ENCODE measurements at places on chromosomes 7 and 10.

DNA sequence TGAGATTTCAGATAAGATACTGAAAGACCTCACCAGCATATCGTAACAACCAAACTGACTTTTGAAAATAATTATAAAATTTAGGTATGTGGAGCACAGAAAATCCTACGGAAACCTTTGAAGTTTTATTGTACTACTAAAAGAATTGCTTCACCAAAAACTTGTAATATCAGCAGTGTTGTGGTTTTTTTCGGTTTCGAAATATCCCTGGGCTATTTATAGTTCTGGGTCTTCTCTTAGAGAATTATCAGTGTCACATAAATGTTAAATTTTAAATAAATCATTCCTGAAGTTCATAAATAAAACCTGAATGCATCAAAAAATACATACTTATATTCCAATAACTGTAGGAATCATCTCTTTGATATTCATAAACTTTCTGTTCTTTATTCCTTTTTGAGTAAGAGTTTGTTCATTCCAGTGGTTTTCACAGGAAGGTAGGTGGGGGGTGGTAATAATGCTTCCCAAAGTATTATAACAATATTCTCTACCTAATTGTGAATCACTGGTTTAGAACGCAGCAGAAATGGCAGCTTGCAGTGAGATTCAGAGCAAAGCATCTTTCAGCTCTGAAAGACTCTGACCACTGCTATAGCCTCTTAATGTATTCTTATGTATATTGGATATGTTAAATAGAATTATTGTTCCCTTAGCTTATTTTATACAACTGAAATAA, 60.2 kb downstream of the ZNF277 start:
- H3K4me1 ChIP-seq, result no peaks in the 10 kb centered on the region
- no peaks in the 10 kb centered on the region for H3K36me3 ChIP-seq
- H3K27me3 ChIP-seq, result no peaks in the 10 kb centered on the region
- no peak for DNase-seq
- H3K27ac ChIP-seq, result no peak overlapping the region

- H3K27ac ChIP-seq, result peak overlapping the region; percentile 66
- H3K27me3 ChIP-seq, result peaks cover 7% of the 10 kb centered on the region
- H3K4me1 ChIP-seq, result peaks cover 86% of the 10 kb centered on the region
- DNase-seq, result no peak
Observed at GRCh38 chr10:69662173-69662877, 32.3 kb downstream of the FAM241B start.

DNA sequence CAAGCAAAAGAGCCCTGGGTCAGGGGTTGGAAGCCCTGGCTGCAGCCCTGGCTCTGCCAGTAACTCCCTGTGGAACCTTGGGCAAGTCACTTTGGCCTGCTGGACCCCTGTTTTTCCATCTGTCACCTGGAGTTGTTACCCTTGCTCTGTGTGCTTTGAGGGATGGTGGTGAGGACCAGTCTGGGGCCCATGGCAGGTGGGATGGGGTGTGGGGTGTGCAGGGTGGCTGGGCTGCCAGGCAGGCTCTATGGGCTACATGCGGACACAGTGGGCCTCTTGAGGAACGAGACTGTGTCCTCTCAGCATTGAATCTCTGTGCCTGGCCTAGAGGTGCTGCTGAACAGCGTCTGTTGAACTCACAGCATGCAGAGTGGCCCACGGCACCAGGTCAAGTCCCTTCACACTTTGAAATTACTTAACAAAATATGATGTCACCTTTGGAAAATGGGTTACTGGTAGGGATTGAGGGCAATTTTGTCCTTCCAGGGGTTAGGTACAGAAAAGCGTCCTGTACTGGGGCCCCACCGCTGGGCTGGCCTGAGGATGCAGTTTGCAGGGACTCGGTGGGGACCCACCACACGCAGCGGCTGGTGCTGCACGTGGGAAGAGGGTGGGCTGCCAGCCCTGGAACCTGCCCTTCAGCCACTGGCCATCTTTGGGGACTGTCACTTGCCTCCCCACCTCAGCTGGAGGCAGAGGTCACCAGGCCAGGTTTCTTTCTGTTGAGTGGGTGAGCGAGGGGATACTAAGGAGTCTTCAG, 45.3 kb downstream of the PRF1 start:
- DNase-seq, result no peak
- peaks cover 60% of the 10 kb centered on the region for H3K4me1 ChIP-seq
- H3K36me3 ChIP-seq, result peaks cover 16% of the 10 kb centered on the region
- no peak overlapping the region for H3K4me3 ChIP-seq

DNA sequence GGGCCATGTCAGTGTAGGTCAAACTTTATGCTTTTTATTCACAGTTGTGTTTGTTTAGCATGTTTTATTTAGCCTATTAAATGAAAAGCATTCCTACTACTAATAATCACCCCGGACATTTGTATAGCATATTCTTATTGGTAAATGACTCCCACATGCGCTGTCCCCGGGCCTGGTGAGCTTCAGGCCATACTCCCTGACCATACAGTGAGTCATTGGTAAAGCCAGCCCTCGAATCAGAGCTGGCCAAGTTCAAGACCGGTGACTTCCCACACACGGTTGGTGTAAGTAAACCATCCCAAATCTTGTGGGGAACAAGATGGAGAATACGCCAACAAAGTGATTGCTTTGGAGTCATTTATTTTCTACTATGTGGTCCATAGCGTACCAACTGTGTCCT, 238.7 kb upstream of the TCF7L2 start:
- DNase-seq, result no peak
- H3K27me3 ChIP-seq, result peaks cover 4% of the 10 kb centered on the region
- peaks cover 12% of the 10 kb centered on the region for H3K4me1 ChIP-seq
- no peak overlapping the region for H3K4me3 ChIP-seq
- H3K27ac ChIP-seq, result no peak overlapping the region
- peaks cover 7% of the 10 kb centered on the region for H3K36me3 ChIP-seq

DNA sequence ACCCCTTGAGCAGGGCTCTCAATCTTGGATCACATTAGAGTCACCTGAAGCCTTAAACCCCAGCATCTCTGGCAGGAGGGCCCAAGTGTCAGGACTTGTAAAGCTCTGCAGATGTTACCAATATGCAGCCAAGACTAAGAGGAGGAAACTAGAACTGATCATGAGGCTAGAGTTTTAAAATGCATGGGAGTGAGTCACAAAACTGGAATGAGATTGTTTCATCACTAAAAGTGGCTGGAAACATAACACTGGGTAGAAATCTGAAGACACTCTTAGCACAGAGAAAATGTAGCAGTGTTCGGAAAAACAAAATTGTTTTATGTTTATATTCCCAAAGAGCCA, 63.3 kb upstream of the GHITM start:
- no peaks in the 10 kb centered on the region for H3K27me3 ChIP-seq
- no peak overlapping the region for H3K27ac ChIP-seq
- H3K36me3 ChIP-seq, result no peaks in the 10 kb centered on the region
- no peaks in the 10 kb centered on the region for H3K4me1 ChIP-seq
- no peak for DNase-seq
- no peak overlapping the region for H3K4me3 ChIP-seq

DNA sequence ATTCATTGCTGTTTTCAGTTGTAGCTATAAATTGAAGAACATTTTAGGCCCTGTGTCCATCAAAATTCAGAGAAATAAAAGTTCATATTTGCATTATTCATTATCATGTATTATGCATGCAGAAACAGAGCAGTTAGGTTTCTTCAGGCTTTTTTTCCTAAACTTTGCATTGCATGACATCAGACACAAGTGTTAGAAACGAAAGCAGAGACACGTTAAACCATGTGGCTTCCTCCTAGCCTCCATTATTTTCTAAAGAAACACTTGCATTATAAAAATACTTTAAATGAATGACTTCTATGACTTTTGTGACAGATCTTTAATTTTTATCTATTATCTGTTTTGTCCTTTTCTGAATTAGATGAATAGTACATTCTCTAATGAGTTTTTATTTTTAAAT, 8.8 kb upstream of the EBLN1 start:
- H3K27ac ChIP-seq, result no peak overlapping the region
- no peaks in the 10 kb centered on the region for H3K36me3 ChIP-seq
- H3K4me1 ChIP-seq, result peaks cover 10% of the 10 kb centered on the region
- DNase-seq, result no peak

- peaks cover 9% of the 10 kb centered on the region for H3K4me1 ChIP-seq
- peaks cover 4% of the 10 kb centered on the region for H3K27me3 ChIP-seq
- H3K4me3 ChIP-seq, result no peak overlapping the region
- DNase-seq, result no peak
- no peak overlapping the region for H3K27ac ChIP-seq
- peaks cover 67% of the 10 kb centered on the region for H3K36me3 ChIP-seq
Observed at GRCh38 chr10:130180416-130180815, 44.2 kb downstream of the GLRX3 start.

GRCh38 chr7:128904381-128905197, 5.9 kb downstream of the KCP start:
- H3K36me3 ChIP-seq, result peaks cover 60% of the 10 kb centered on the region
- H3K4me1 ChIP-seq, result peaks cover 20% of the 10 kb centered on the region
- no peaks in the 10 kb centered on the region for H3K27me3 ChIP-seq
- DNase-seq, result no peak
- no peak overlapping the region for H3K27ac ChIP-seq

GRCh38 chr7:74002474-74003017, 25.4 kb upstream of the ELN start:
- no peaks in the 10 kb centered on the region for H3K36me3 ChIP-seq
- H3K4me3 ChIP-seq, result no peak overlapping the region
- H3K27me3 ChIP-seq, result peaks cover 24% of the 10 kb centered on the region
- H3K4me1 ChIP-seq, result peaks cover 27% of the 10 kb centered on the region
- H3K27ac ChIP-seq, result no peak overlapping the region

DNA sequence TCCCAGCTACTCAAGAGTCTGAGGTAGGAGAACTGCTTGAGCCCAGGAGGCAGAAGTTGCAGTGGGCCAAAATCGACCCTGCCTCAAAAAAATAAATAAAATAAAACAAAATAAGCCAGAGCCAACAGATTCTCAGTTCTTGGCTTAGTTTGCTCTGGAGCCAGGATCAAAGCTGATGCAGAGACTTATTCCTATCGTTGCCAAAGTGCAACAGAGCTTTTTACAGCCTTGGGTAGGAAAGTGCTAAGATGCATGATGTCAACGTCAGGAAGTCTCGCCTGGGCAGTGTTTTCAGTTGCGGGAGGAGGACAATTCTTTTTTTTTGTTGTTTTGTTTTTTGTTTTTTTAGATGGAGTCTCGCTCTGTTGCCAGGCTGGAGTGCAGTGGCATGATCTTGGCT, 43.8 kb upstream of the CYTH3 start:
- no peaks in the 10 kb centered on the region for H3K36me3 ChIP-seq
- H3K4me1 ChIP-seq, result peaks cover 17% of the 10 kb centered on the region
- H3K27me3 ChIP-seq, result peaks cover 5% of the 10 kb centered on the region
- H3K4me3 ChIP-seq, result no peak overlapping the region

GRCh38 chr10:29245476-29245875, 43.4 kb upstream of the LYZL1 start:
- no peak overlapping the region for H3K27ac ChIP-seq
- no peak for DNase-seq
- H3K36me3 ChIP-seq, result no peaks in the 10 kb centered on the region

- no peak for DNase-seq
- peaks cover 12% of the 10 kb centered on the region for H3K27me3 ChIP-seq
- H3K27ac ChIP-seq, result peak overlapping the region; percentile 71
- H3K4me3 ChIP-seq, result no peak overlapping the region
- H3K36me3 ChIP-seq, result no peaks in the 10 kb centered on the region
Observed at GRCh38 chr10:119283818-119284217, 76.4 kb downstream of the GRK5 start.

DNA sequence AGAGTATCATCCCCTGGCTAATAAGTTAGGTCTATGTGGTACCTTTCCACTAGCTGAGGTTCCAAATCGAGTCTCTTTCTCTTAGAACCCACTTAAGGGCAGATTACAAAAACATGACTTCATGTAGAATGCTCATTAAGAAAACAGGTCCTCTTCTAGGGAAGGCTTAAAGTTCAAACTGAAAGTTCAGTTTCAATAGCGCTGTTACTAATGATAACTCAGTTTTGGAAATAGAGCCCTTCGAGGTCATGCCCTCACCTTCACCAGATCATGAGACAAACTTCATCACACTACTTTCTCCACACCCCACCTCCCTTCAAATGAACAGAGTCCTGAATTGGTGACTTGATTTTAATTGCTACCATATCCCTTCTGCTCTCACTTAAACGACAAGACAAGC, 26.2 kb downstream of the HGF start:
- H3K27ac ChIP-seq, result no peak overlapping the region

- peaks cover 4% of the 10 kb centered on the region for H3K27me3 ChIP-seq
- DNase-seq, result no peak
- no peak overlapping the region for H3K27ac ChIP-seq
- no peak overlapping the region for H3K4me3 ChIP-seq
- H3K36me3 ChIP-seq, result no peaks in the 10 kb centered on the region
Observed at GRCh38 chr7:85685901-85686300, 499.0 kb upstream of the SEMA3D start.

DNA sequence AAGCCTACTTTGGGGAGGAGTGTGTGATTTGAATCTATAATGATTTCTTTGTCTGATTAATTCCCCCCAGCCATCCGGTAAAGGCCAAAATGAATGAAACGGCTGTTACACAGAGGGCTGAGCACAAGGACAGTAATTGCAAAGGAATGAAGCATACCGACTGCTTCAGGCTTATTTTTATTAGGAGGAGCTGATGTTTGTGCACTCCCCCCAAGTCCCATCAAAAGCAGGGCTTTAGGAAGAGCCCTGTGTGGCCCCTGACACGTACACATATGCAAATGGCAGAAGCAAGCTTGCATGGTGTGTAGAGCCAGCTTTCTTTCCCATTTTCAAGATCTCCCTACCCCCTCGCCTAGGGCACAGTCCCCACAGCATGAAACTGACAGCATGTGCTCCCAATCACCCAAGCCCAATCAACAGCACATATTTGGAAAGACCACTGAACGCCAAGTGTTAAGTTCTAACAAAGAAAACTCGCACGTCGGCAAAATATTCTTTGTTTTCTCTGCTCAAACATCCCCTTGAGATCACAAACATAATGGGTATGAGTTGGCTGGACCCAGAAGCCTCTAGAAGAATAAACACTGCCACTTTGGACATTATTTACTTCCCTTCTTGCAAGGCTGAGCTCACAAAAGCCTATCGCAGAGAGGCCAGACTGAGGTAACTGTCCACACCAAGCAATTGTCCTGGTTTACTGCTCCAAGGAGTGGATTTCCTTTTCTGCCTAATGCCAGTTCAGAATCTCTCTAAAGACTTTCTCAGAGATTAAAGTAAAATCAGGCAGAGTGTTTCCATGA, 143.0 kb downstream of the CUBN start:
- H3K4me3 ChIP-seq, result no peak overlapping the region
- no peaks in the 10 kb centered on the region for H3K27me3 ChIP-seq
- DNase-seq, result no peak
- H3K4me1 ChIP-seq, result peaks cover 28% of the 10 kb centered on the region
- peaks cover 5% of the 10 kb centered on the region for H3K36me3 ChIP-seq
- H3K27ac ChIP-seq, result peak overlapping the region; percentile 35

DNA sequence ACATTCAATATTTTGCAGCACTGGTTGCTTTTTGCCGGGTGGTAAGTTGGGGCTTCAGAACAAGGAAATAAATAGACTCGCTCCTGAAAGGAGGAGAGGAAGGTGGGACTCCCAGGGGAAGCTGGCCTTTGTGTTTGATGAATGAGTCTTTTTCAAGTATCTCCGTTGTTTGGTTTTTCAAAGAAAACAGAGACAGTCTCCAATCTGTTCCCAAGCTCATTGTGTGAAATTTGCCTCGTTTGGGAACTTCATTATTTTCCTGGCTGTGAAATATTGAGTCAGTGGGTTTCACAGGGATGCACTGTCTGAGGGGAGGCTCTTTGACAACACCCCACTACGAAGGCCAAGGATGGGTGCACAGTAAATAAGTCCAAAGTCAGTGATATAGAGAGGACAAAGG, 38.7 kb upstream of the KIAA1217 start:
- H3K4me3 ChIP-seq, result no peak overlapping the region
- DNase-seq, result no peak
- no peaks in the 10 kb centered on the region for H3K27me3 ChIP-seq
- H3K4me1 ChIP-seq, result peaks cover 30% of the 10 kb centered on the region
